ENCODE measurements at places on chromosomes 7 and 10.

- H3K36me3 ChIP-seq: no peaks in the 10 kb centered on the region
- no peaks in the 10 kb centered on the region for H3K27me3 ChIP-seq
- H3K27ac ChIP-seq: no peak overlapping the region
- no peak overlapping the region for H3K4me3 ChIP-seq
Measured at GRCh38 chr7:84277628-84278224, 83.1 kb upstream of the SEMA3A start.

GRCh38 chr7:5296611-5297226, 14.0 kb downstream of the SLC29A4 start:
- H3K27ac ChIP-seq: no peak overlapping the region
- H3K4me3 ChIP-seq: no peak overlapping the region
- H3K4me1 ChIP-seq: no peaks in the 10 kb centered on the region
- H3K36me3 ChIP-seq: no peaks in the 10 kb centered on the region
- DNase-seq: no peak
- peaks cover 36% of the 10 kb centered on the region for H3K27me3 ChIP-seq

- H3K4me1 ChIP-seq: no peaks in the 10 kb centered on the region
- no peaks in the 10 kb centered on the region for H3K27me3 ChIP-seq
- no peak overlapping the region for H3K27ac ChIP-seq
- no peak overlapping the region for H3K4me3 ChIP-seq
- no peaks in the 10 kb centered on the region for H3K36me3 ChIP-seq
Measured at GRCh38 chr10:80924063-80924952, 386.6 kb downstream of the SH2D4B start.

DNA sequence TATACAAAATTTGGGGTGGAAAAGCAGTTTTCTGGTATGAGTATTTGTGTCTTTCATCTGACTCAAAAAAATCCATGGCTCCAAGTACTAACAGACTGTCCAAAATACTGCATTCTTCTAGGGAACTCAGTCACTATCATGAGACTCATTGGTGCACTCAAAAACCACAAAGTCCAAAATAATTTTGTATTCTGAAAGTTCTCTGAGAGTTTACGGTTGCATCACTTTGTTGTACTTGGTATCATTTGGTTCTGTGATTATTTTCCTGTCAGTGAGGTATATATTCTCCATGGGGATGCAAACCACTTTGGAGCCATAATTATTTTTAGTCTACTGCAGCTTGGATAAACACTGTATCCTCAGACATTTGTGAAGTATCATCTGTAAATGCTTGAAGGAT, 28.0 kb upstream of the CABCOCO1 start:
- H3K27ac ChIP-seq: no peak overlapping the region
- DNase-seq: no peak
- H3K36me3 ChIP-seq: no peaks in the 10 kb centered on the region

DNA sequence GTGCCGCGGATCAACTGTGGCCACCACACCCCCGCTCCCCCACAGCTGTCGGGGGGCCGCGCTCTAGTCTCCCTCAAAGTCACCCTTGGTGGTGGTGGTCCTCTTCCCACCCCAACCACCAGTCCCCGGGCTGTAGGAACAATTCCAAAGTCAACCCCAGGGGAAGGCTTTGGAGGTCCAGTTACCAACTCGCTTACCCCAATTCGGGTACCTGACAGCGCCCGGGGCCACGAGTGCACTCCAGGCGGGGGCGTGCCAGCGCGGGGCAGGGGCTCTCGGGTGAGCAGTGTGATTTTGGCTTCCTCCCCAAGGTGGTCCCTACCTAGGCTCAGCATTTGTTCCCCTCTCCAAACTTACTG, 584 bp upstream of the ZMIZ1 start:
- H3K27ac ChIP-seq: peak overlapping the region; percentile 97
- no peak for DNase-seq
- peaks cover 34% of the 10 kb centered on the region for H3K4me1 ChIP-seq
- H3K27me3 ChIP-seq: no peaks in the 10 kb centered on the region

- no peak overlapping the region for H3K4me3 ChIP-seq
- H3K27me3 ChIP-seq: no peaks in the 10 kb centered on the region
- peak overlapping the region; percentile 20 for H3K27ac ChIP-seq
- no peaks in the 10 kb centered on the region for H3K36me3 ChIP-seq
- peaks cover 50% of the 10 kb centered on the region for H3K4me1 ChIP-seq
Measured at GRCh38 chr7:47508389-47509380, 73.2 kb downstream of the TNS3 start.

DNA sequence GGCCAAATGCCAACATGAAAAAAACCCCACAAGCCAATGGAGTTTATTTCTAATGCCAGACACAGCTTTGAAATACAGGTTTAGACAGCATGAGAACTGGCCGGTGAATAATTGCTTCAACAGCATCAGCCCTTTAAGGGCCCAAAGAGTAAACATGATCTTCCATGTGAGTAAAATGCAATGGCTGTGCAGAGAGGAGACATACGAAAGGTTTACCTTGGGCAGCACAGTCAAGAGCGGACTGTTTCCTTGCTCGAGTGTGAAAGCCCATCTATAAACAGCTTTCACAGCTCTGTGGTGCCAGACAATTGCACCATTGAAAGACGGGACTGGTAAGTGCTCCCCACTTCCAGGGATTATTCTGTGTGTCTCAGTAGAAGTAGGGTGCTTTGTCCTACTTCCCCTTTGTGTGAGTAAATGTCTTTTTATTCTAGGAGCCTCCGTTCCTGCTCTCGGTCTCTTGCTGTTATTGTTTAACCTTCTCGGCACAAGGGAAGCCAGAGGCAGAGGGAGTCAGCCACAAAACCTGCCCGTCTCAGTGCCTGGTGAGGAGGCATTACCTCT, 77.8 kb upstream of the KAT6B start:
- DNase-seq: no peak
- H3K36me3 ChIP-seq: no peaks in the 10 kb centered on the region
- peaks cover 4% of the 10 kb centered on the region for H3K4me1 ChIP-seq
- H3K27me3 ChIP-seq: no peaks in the 10 kb centered on the region
- H3K27ac ChIP-seq: no peak overlapping the region

DNA sequence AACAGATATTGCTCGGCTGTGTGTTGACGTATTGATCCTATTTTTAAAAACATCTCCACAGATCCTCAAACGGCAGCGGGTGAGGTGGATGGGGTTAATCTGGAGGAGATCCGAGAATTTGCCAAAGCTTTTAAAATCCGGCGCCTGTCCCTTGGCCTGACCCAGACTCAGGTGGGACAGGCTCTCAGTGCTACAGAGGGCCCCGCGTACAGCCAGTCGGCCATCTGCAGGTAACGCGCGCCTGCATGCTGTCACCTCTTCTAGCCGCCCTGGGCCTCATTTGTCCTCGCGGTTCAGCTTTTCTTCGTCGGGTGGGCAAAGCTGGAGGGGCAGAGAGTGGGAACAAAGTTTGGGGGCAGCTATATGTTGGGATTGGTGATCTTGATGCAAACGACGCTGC, 105.7 kb upstream of the YAE1 start:
- no peaks in the 10 kb centered on the region for H3K4me1 ChIP-seq
- no peaks in the 10 kb centered on the region for H3K27me3 ChIP-seq
- H3K36me3 ChIP-seq: no peaks in the 10 kb centered on the region

- no peak for DNase-seq
- H3K27me3 ChIP-seq: peaks cover 8% of the 10 kb centered on the region
Measured at GRCh38 chr10:43318456-43318855, 51.6 kb upstream of the RASGEF1A start.

GRCh38 chr7:55501611-55502010, 70.7 kb downstream of the VOPP1 start:
- H3K36me3 ChIP-seq: no peaks in the 10 kb centered on the region
- H3K4me1 ChIP-seq: no peaks in the 10 kb centered on the region
- no peak overlapping the region for H3K4me3 ChIP-seq
- no peak overlapping the region for H3K27ac ChIP-seq
- H3K27me3 ChIP-seq: no peaks in the 10 kb centered on the region
- DNase-seq: no peak

- peaks cover 4% of the 10 kb centered on the region for H3K36me3 ChIP-seq
- H3K4me3 ChIP-seq: no peak overlapping the region
- H3K4me1 ChIP-seq: no peaks in the 10 kb centered on the region
- H3K27ac ChIP-seq: no peak overlapping the region
- no peaks in the 10 kb centered on the region for H3K27me3 ChIP-seq
- DNase-seq: no peak
Measured at GRCh38 chr10:86506062-86506461, 15.5 kb downstream of the WAPL start.

DNA sequence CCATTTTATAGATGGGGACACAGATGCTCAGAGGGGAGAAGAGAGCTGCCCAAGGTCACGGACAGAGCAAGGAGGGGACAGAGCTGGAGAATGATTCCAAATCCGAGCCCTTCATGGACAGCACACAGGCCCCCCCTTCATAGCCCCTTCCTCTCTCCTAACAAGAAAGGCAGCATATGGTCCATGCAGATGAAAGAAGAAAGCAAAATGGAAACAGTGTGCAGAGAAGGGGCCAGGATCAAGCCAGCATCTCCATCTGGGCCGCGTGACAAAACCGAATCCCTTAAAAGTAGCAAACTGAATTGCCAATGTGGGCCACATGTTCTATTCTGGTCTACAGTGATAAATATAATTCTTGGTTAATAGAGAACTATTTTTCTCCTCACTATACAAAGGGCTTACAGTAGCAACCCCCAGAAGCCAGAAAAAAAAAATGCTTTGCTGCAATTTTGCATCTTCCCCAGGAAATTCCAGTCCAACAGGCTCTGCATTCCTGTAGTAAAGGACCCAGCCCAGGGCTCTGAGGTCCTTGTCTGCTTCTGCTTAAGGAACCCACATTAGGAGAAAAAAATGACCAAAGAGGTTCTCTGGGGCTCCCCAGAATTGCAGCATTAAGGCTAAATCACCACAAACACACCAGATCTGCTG, 7.8 kb downstream of the CPXM2 start:
- peaks cover 61% of the 10 kb centered on the region for H3K4me1 ChIP-seq
- no peaks in the 10 kb centered on the region for H3K27me3 ChIP-seq
- peak overlapping the region; percentile 84 for H3K27ac ChIP-seq
